Dermis microvascular lymphatic vessel endothelial cell (primary cell): ENCODE measurements at places on chromosomes 5 and 9. TPM values are rescaled to one million over a fixed set of nuclear protein-coding genes. Genes with fewer than 3 reads are reported as not detected.

DNA sequence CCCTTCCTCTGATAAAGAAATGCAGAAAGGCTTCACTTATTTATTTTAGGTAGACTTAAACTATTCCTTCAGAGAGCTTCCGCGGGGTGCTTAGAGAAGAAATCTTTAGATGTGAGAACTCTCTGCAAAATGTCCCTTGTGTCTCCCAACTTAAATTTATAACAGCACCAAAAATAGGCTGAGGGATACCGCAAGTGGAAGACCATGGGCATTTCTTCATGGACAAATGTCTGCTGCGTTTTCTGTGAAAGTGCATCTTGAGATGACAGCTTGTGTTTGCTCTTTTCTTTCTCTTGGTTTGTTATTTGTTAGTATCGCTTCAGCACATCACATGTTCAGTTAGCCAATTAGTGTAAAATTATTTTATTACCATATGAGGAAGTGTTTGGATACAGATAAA is 15.3 kb upstream of the GRIN3A start:
- DNase-seq: no peak

- no peak for DNase-seq
Measured at GRCh38 chr9:82034956-82035731, 46.6 kb downstream of the SPATA31D1 start.

Gene RANBP17
- 4.4 and 4.5 TPM in 2 replicates for total RNA-seq

Gene SH3TC2
- 27.2 and 35.7 TPM in 2 replicates for total RNA-seq

Gene PCDHGC5
- 0.26 and 0.51 TPM in 2 replicates for total RNA-seq

Gene ACTBL2
- not detected in 2 replicates for total RNA-seq

Gene PCDHGA10
- total RNA-seq: 3.0 and 6.2 TPM in 2 replicates

Gene NUP155
- total RNA-seq: 28.7 and 29.7 TPM in 2 replicates

Gene GABRA1
- not detected in 2 replicates for total RNA-seq

Gene PARP8
- total RNA-seq: 0.39 and 0.76 TPM in 2 replicates

Gene IL3
- total RNA-seq: not detected in 2 replicates
